ENCODE measurements at places on chromosomes 16 and 17. TPM values are rescaled to one million over a fixed set of nuclear protein-coding genes. Genes with fewer than 3 reads are reported as not detected.

Gene PKMYT1
- 100 TPM for total RNA-seq

Gene IL17C
- 5.1 TPM for total RNA-seq

DNA sequence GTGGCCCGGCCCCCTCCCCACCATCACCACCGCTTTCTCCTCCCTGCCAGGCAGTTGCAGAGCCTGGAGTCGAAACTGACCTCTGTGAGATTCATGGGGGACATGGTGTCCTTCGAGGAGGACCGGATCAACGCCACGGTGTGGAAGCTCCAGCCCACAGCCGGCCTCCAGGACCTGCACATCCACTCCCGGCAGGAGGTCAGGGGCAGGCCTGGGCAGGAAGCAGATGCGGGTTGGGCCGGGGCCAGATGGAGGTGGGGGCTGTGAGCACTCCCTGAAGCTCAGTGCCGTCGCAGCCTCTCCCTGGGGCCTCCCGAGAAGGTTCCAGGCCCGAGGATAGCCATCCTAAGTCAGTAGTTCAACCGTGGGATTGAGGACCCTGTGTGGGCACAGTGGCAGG lies 14.2 kb upstream of the ADGRG3 start:
- H3K36me3 ChIP-seq, result no peaks in the 10 kb centered on the region
- no peak overlapping the region for H3K27ac ChIP-seq
- DNase-seq, result no peak
- no peak overlapping the region for H3K4me3 ChIP-seq
- H3K27me3 ChIP-seq, result no peaks in the 10 kb centered on the region
- H3K4me1 ChIP-seq, result no peaks in the 10 kb centered on the region

Gene CACNG3
- total RNA-seq, result 0.12 TPM

Gene CD19
- not detected for total RNA-seq

DNA sequence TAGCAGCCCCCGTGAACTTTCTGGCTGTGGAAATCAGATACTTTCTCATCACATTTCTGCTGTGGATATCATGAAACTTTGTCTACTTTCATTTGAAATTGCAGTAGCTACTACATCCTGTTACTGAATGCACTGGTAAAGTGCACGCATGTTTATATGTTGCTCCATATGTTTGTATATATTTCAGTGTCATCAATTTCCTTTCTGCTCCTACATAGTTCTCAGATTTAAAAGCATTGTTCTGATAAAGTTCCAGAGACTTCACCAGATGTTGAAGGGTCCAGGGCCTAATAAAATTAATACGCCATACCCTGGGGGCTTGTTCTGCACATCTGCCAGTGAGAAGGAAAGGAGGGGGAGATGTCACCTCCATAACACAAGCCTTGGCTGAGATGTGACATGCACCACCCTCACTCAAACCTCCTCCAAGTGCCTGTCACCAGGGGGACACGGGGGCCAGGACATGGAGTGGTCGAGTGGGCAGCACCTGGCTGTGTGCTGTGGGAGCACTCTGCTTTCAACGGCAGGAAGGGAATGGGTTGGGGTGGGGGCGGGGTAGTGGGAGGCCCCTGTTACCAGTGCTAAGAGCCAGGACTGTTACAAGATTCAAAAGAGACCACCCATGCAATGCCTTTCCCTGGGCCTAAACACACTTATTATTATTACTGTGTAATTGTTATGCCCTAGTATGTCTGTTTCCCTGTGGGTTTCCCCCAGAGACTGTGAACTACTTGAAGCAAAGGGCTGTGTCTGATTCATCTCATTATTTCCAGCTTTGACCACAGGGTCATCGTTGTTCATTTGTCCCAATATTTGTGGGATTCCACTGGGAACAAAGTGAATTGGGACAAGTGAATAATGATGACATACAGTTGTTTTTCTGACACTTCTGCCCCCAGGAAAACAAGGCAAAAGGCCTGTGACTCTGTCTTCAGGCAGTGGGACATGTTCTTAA lies 193.4 kb downstream of the FOXL1 start:
- no peak overlapping the region for H3K27ac ChIP-seq
- H3K4me1 ChIP-seq, result no peaks in the 10 kb centered on the region
- H3K27me3 ChIP-seq, result no peaks in the 10 kb centered on the region
- H3K36me3 ChIP-seq, result no peaks in the 10 kb centered on the region

Gene ACAP1
- 30.7 TPM for total RNA-seq

DNA sequence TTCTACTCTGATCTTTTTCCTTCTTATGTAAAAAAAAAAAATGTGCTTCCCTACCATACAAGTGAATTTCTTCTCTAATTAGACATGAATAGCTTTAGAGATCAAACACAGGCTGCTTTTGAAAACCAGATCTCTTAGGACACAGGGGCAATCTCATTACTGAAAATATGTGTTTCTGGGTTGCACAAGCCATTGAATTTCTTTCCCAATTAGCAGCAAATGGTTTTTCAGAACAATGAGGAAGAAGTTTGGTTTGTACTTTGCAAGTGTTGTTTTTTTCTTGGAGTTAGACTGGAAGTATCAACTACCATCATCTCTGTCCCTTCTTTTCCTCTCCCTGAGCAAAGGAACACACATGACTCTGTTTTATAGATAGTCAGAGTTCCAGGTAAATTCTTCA lies 5.6 kb upstream of the ANKS4B start:
- DNase-seq, result no peak
- no peak overlapping the region for H3K27ac ChIP-seq
- no peaks in the 10 kb centered on the region for H3K36me3 ChIP-seq
- H3K27me3 ChIP-seq, result no peaks in the 10 kb centered on the region
- no peak overlapping the region for H3K4me3 ChIP-seq
- H3K4me1 ChIP-seq, result peaks cover 12% of the 10 kb centered on the region

DNA sequence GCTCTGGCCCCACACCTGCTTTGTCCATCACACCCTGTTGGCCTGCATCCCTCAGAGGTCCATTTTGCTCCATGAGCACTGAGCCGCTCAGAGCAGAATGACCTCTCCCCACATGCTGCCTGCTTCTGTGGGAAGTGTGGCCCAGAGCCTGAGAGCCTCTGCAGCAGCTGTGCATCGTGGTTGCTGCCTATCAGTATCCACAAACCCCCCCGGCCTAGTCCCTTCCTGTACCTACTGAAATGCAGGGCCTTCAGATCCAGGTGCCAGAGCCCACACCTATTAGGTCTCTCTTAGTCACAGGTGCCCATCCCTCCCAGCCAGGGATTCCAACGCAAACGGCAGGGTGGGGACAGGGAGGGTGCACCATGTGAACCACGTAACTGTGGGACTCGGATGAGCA lies 16.6 kb upstream of the TRPV3 start:
- DNase-seq, result no peak
- H3K27ac ChIP-seq, result no peak overlapping the region
- no peaks in the 10 kb centered on the region for H3K27me3 ChIP-seq
- no peak overlapping the region for H3K4me3 ChIP-seq

- no peak overlapping the region for H3K27ac ChIP-seq
- H3K27me3 ChIP-seq, result no peaks in the 10 kb centered on the region
- no peaks in the 10 kb centered on the region for H3K36me3 ChIP-seq
- H3K4me3 ChIP-seq, result no peak overlapping the region
Measured at GRCh38 chr17:28524476-28525424, 18.6 kb downstream of the FOXN1 start.

DNA sequence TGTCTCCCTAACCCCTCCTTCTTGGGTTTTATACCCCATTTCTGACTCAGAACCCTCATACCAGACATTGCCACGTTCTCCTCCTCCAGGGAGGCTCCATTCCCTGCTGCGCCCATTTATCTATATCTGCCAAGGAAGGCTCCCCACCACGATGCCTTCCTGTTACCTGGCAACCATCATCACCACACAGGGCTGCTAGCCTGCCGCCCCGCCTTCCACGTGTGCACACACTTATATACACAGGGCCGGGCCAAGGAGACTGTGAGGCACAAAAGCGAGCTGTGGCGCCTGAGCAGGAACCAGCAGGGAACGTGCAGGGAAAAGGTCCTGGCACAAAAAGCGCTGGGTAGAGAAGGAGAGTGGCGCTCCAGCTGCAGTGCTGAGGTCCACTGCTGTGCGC lies 261.8 kb downstream of the CBLN1 start:
- no peaks in the 10 kb centered on the region for H3K36me3 ChIP-seq
- H3K4me3 ChIP-seq, result no peak overlapping the region
- no peak for DNase-seq
- no peak overlapping the region for H3K27ac ChIP-seq

Gene SLC12A3
- total RNA-seq, result not detected

Gene FKBP10
- total RNA-seq, result 137 TPM

GRCh38 chr17:73415782-73416181 lies 104.0 kb upstream of the CDC42EP4 start:
- H3K27ac ChIP-seq, result no peak overlapping the region
- no peak overlapping the region for H3K4me3 ChIP-seq

Gene CIITA
- total RNA-seq, result not detected

GRCh38 chr17:43576563-43577229 lies 30.6 kb upstream of the ETV4 start:
- DNase-seq, result peak; percentile 93
- peak overlapping the region; percentile 35 for H3K4me3 ChIP-seq
- H3K27me3 ChIP-seq, result no peaks in the 10 kb centered on the region
- peaks cover 35% of the 10 kb centered on the region for H3K4me1 ChIP-seq
- no peak overlapping the region for H3K27ac ChIP-seq

Gene JPH3
- total RNA-seq, result 38.3 TPM

- no peak overlapping the region for H3K4me3 ChIP-seq
- H3K27me3 ChIP-seq, result no peaks in the 10 kb centered on the region
- H3K27ac ChIP-seq, result no peak overlapping the region
- peaks cover 12% of the 10 kb centered on the region for H3K4me1 ChIP-seq
- DNase-seq, result no peak
- no peaks in the 10 kb centered on the region for H3K36me3 ChIP-seq
Measured at GRCh38 chr17:72603420-72604242, 482.8 kb downstream of the SOX9 start.

Data from GM23338 (cell line).